ENCODE measurements at places on chromosomes 1 and 21.
A peak's percentile ranks its signal among the peaks of the same experiment; 100 is the strongest.

GRCh38 chr1:19750101-19750881 is 49.4 kb downstream of the TMCO4 start:
- DNase-seq: no peak

- DNase-seq: no peak
These were observed 673 bp downstream of the CD46 start for GRCh38 chr1:207752456-207752998.

- no peak for DNase-seq
These were observed 628.2 kb downstream of the USP25 start for GRCh38 chr21:16357994-16358393.

GRCh38 chr1:243844186-243844585 is 5.9 kb downstream of the AKT3 start:
- DNase-seq: no peak

DNA sequence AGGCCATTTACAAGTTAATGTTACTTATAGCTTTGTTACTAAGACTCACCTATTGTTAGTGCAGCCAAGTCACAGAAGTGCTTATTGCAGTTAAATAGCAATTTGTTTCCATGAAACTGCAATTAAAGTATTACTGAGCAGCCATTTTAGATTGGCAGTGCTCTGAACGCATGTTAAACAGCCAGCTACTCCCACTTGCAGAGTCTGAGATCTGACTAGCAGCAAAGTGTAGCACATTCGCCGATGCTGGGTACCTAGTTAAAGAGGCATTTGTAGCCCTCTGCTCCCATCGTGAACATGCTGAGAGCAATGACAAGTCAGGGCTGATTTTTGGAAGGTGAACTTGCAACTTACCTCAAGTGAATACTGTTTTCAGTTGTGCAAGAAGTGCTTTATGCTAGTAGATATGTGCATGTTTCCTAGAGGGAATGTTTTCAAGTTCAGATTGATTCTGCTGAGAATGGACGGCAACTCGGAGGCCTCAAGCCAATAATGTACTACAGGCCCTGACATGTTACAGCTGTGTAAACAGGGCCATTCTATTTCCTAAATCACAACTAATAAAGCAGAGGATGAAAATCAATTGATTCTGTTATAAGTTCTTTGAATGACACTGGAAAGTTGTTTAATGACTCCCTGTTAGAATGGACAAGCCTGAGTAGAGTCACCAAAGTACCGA is 19.8 kb downstream of the LMO4 start:
- no peak for DNase-seq

DNA sequence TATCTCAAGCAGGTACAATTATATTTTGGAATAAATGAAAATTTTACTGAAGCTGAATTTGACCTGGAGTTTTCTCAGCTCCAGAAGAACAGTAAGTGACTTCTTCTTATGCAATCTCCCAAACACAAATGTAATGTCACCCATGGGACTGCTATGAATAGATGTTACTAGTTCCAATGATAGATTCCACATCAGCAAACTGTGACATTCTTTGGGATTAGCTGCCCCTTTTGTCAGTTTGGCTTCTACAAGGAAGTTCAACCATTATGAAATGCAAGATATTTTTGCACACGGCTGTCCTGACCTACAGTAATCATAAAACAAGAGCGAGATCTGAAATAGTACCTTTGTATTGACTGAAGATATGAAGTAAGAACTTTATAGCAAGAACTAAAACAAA is 27.8 kb upstream of the TSNAX start:
- no peak for DNase-seq

DNA sequence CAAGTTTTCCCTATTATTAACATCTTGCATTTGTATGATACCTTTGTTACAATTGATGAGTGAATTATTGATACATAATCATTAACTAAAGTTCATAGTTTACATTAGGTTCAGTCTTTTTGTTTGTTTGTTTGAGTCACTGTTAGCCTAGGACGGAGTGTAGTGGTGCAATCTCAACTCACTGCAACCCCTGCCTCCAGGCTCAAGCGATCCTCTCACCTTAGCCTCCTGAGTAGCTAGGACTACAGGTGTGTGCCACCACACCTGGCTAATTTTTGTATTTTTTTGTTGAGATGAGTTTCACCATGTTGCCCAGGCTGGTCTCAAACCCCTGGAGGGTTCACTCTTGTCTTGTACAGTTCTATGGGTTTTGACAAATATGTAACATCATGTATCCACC is 33.9 kb upstream of the PGM1 start:
- no peak for DNase-seq

DNA sequence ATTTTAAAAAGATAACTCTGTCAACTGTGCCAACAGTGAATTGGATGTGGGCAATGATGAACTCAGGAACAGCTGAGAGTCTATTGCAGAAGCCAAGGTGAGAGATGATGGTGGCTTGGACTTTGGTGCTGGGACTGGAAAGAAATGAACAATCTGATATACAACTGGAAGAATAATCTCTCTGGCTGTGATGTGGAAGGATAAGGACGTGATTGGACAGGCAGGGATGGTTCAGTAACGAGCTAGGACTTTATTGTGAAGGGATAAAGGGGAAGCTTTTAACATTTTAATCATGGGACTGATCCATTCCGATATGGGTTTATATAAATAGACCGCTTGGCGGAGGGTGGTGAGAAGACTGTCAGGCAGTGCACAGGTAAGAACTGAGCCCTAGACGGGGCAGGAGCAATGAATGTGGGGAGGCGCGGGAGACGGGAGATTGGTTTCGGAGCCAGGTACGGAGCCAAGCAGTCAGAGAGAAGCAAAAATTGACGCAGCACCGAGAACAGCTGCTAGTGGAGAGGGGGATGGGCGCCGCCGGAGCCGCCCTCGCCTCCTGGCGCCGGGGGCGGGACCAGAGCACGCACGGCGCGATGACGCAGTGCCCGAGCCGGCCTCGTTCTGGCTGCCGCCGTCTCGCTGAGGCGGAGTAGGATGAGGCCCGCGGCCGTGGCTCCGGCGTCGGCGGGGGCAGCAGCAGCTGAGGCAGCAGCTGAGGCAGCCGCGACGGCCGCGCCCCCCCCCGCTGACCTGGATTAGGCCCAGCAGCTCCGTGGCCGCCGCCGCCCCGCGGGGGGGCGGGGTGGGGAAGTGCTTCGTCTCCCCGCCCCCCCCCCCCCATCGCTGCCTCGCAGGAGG is at the start of gene RNF11:
RNF11 (plus strand) TSS at position 601 of the 858 bp plus-strand sequence. CDS start 484 bp downstream, outside the sequence.
- peak; percentile 59 for DNase-seq

- no peak for DNase-seq
These were observed 183.6 kb upstream of the KIAA0040 start for GRCh38 chr1:175376194-175376593.

GRCh38 chr1:87950369-87950768 is 621.7 kb downstream of the LMO4 start:
- DNase-seq: no peak

DNA sequence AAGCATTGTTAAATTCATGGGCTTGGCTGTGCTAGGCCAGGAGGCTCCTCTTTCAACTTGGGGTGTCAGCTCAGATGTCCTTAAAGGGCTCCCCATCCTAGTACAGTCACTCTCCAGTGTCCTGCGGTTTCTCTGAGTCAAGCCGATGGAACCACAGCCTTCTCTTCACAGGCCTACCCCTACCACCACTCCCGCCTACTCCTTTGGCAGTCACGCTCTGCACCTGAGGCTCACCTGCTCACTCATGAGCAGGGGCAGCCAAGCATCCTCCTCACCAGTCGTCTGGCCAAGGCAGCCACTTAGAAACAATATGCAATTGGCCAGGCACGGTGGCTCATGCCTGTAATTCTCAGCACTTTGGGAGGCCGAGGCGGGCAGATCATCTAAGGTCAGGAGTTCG is 3.6 kb downstream of the ACOT7 start:
- no peak for DNase-seq

DNA sequence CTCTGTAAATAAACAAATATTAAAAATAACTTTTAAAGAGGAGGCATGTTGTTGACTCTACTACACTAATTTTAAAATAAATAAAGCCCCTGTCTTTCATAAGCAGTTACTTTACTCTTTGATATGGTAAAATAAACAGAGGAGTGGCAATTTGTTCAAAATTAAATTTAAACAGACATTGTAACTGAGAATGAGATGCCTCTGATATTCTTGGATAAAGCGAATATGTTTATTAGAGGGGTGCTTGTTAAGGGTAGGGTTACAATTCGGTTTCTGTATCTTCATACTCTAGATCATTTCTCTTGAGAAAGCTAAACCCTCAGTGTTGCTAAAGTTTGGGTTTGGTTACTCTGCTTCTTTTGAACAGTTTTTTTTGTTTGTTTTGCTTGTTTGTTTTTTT is 19.6 kb downstream of the LPAR3 start:
- no peak for DNase-seq

DNA sequence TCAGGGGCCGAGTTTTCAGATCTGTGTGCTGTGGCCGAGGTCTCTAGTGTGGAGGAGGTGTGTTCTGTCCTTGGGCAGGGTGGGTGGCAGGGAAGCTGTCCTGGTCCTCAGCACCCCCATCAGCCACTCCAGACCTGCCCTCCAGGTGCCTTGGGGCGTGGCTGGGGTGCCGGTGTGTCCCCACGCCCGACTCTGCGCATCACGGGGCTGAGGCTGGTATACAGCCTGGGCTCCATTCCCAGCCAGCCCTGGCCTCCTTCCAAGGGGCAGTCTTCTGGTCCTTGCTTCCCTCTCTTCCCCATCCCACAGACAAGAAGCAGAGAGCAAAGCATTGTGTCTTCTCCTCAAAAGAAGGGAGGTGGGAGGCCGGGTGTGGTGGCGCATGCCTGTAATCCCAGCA is 4.0 kb downstream of the SAMD11 start:
- no peak for DNase-seq

DNA sequence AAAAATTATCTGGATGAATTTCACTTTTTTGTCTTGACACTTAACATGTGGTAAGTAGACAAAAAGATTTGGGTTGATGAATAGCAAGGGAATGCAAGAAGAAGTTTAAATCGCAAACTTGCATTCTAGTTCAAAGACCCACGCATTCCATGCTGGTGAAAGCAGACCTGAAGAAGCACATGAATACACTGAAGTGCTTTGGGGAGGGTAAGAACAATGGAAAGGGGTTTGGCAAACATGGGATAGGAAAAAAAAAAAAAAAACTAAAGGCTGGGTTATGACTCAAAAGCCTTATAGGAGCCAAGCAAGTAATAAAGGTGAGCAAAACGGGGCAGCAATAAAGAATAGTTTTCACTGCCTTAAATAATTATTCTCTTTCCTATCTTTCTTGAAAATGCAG is 450.2 kb downstream of the LMO4 start:
- no peak for DNase-seq

DNA sequence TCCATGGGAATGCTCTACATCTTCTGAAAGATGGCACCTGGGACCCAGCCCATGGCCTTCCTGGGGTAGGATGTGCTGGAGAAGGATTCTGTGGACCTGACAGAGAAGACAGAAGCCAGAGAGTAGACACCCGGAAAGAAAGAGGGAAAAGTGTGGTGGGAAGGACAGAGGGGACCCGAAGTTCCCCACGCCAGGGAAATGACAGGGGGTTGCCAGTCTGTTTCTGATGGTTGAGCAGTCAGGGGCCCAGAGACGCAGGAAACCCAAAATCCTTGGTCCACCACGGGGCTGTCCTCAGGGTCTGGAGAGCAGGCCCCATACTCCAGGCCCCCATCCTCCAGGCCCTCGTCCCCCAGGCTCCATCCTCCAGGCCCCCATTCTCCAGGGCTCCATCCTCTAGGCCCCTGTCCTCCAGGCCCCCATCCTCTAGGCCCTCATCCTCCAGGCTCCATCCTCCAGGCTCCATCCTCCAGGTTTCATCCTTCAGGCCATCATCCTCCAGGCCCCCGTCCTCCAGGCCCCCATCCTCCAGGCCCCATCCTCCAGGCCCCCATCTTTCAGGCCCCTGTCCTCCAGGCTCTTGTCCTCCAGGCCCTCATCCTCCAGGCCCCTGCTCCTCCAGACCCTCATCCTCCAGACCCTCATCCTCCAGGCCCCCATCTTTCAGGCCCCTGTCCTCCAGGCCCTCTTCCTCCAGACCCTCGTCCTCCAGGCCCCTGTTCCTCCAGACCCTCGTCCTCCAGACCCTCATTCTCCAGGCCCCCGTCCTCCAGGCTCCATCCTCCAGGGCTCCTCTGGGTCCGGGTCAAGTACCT is 1.0 kb upstream of the TFF2 start:
- DNase-seq: no peak

GRCh38 chr1:11072216-11072917 is 12.5 kb upstream of the SRM start:
- no peak for DNase-seq

DNA sequence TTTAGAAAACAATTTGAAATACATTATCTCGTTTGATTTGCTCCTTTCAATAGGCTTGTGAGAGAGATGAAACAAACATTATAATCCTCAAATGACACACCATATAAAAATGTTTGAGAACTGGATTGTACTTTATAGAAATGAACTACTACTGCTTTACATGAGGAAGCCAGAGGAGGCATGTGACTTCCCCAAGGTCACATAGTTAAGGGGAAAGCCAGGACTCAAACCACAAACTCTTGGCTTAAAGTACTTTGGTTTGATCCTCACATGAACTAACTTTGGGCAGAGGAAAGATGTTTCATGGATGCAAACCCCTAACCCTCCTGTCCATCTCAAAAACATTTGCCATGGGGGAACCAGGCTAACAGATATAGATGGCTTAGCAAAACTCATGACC is 4.7 kb downstream of the ARHGEF11 start:
- no peak for DNase-seq

- DNase-seq: no peak
These were observed 153.0 kb downstream of the KCNJ6 start for GRCh38 chr21:37763298-37763697.

DNA sequence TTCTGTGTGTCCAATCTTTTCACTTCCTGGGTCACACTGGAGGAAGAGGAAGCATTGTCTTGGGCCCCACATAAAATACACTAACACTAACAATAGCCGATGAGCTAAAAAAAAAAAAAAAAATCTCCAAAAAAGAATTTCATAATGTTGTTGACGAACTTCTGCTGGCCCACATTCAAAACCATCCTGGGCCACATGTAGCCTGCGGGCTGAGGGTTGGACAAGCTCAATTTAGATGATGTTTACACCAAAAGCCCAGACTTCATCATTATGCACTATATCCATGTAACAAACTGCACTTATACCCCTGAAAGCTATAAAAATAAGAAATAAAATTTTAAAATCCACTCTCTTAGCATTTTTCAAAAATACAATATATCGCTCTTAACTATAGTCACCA is 187.8 kb upstream of the PTBP2 start:
- no peak for DNase-seq

DNA sequence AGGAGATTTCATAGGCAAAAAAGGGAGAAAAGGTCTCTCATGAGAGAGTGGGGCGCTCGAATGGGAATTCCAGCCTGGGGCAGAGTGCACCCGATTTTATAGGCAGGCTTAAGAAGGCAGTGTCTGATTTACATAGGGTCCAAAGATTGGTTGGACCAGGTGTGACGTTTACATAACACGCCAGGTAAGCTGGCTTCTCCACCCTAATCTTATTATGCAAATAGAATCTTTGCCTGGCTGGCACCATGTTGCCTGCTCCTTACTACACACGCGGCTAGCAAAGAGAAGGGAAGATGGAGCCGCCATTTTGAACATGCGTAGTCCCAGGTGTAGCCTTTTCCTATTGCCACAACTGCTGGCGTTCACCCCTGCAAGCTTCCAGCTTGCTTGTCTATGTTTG is 103.7 kb downstream of the SLC16A1 start:
- no peak for DNase-seq
